ENCODE measurements at places on chromosomes 7 and 10.

GRCh38 chr10:7834262-7834661 is 16.0 kb downstream of the TAF3 start:
- no peak for DNase-seq

DNA sequence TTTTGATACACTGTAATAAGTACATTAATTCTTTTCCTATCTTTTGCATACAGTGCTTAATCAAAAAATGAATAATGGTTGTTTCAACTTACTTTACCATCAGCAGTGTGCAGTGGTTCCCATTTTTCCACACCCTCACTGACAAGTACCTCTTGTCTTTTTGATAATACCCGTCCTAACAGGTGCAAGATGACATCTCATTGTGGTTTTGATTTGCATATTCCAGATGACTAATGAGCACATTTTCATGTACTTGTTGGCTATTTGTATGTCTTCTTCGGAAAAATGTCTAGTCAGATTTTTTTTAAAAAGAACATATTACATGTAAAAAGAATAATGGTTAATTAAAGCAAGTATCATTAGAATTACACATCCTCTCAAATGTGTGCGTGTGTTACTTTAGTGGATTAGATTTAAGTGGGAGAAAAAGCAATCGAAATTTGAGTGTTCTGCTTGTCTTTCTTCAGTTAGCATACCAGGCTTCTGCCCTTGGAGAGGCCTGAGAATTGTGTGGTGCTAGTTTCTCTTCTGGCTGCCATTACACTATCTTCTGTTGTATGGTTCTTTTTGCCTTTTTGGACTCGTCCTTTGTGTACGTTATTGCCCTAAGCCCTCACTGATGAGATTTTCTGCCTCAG is 291.2 kb downstream of the AUTS2 start:
- no peak for DNase-seq

GRCh38 chr7:94344826-94345225 is 49.9 kb upstream of the COL1A2 start:
- no peak for DNase-seq

DNA sequence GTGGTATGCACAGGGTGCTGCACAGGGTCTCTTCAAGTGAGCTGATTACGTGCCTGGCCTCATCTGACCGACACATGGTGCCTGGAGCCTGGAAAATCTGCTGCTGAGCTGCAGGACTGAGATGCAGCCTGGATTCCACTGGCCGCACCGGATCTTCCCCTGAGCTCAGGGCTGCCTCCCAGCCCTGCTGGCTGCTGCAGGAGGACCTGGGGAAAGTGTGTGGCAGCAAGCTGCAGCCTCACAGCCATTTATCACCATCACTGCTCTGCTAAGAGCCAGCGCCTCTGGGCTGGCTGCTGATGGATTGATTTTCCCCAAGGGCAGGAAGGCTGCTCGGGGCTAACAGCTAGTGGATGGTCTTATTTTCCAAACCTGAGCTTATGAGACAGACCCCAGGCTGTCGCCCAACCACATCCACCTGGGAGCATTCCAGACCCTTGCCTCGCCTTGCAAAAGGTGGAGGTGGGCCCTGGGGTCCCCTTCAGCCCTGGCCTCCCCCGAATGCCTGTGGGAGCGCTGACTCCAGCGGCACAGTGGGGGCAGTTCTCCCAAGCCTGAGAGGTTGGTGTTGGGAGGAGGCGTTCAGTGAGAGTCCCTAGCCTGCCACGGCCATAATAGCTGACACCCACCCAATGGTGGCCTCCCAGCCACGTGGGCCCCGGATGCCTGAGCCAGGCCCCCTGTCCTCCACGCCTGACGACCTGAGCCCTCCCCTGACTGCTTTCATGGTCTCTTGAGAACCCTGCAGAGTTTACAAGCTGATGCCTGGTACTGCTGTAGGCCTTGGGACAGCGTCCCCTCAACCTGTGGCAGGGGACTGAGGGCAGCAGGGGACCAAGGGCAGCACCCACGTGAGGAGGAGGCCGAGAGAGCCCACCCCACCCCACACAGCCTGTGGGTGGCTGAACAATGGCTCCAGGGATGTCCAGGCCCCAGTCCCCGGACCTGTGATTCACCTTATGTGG is 38.2 kb downstream of the STK32C start:
- DNase-seq, result no peak

DNA sequence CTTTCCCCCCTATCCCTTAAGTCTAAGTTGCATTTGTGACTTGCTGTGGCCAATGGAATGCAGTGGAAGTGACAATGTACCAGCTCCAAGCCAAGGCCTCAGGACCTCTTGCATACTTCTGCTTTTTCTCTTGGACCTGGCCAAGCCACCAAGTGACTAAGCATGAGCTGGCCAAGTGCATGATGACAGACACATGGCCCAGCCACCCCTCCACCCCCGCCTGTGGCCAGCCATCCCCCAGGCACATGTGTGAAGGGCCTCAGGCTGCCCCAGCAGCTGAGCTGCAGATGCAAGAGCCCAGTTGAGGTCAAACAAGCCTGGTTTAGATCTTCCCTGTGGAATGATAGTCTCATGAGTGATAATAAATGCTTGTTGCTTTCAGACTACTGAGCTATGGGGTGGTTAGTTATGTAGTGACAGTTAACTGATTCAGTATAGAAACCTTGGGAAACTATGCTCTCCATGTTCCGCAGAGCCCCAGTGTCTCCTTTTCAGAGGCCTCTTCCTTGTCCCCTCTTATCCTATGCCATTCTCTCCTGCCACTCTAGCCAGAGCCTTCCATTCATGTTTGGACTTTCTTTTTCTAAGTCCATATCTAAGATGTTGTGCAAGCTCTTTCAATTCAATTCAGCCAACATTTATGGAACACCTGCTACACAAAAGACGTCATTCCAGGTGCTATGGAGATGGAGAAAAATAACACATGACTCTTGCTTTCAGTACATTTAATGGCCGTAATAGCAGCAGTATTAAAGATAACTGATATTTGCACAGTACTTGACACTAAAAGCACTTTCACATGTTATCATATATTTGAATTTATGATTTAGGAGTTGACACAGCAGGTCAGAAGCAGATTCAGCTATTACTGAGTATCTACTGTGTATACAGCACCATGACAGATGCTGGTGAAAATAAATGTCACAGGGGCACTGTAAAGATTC is 55.5 kb upstream of the LOXL4 start:
- DNase-seq, result no peak

DNA sequence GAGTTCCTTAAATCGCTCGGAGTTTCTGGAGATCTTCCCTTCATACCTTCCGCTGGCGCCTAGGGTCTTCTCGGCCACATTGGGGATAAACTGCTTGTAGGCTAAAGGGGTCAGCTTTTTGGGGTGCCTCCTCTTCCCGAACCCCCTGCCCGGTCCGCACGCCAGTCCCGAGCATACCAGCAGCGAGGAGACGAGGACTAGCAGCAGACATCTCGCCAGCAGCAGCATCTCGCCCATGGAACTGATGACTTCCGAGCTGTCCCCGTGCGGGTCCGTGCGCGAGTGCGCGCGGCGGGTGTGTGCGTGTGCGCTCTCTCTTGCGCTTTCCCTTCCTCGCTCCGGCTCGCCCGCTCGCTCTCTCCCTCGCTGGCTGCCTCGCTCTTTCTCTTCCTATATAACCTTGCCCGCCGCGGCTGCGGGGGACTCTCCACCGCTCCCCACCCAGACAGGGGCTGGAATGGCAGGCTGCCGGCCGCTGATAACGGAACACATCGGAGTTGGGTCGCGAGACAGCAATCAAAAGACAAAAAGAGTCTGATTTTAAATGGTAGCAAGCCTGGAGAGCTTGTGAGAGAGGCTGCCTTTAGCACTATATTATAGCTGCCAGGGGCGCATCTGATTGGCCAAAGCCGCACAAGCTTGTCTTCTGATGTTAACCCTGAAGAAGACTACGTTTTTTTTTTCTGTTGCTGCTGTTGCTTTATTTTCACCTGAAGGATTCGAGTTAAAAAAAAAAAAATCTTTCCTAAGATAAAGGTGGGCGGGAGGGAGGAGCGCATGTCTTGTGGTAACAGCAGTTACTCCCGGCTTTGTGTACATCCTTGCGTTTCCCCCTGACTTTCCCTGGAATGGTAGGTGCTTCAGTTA is at the start of gene SHH:
TSS of gene SHH (minus strand) at position 569 of the 867 bp plus-strand sequence. CDS start at position 228, 341 bp downstream.
- DNase-seq, result no peak

DNA sequence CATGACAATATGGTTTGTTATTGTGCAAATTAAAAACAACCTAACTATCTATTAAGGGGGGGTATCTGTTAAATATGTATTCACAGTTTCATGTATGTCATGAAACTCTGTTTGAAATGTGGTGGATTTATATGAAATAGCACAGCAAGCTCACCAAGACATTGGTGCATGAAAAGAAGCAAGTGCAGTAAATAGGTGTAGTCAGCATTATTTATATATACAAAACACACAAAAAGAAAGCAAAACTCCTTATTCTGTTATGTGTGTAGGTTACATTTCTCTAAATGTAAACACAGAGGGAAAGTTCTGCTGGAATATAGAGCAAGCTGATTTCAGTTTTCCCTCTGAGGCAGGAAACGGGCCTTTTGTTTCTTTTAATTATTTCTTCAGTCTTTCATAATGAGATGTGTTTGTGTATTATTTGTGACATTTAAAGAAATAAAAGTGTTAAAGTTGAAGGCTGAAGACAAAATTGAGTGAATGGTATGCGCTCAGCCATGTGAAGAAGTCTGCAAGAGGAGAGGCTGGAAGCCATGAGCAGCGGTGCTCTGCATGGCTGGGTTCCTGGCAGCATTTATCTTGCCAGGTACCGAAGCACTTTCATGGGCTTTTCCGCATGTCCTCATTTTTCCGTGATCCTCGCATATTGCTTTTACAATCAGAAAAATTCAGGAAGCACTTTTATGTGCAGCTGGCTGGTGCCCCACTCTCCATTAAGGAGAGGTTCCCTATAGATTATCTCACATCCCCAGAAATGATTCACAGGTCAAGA is 38.5 kb downstream of the GRID1 start:
- no peak for DNase-seq

DNA sequence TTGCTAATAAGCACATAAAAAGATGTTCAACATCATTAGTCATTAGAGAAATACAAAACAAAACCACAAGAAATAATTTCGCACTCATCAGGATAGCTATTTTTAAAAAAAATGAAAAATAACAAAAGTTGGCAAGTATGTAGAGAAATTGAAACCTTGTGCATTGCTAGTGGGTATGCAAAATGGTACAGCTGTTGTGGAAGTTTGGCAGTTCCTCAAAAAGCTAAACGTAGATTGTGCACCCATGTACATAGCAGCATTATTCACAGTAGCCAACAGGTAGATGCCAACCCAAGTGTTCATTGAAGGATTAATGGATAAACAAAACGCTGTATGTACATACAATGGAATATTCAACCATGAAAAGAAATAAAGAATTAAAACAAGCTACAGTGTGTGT is 35.3 kb upstream of the STARD3NL start:
- no peak for DNase-seq

Data from activated CD4-positive, alpha-beta T cell treated with anti-CD3 and anti-CD28 coated beads, Interleukin-2, amount 50 U/mL, for 4 hours (primary cell).